ENCODE measurements at places on chromosomes 3 and 15. TPM values are rescaled to one million over a fixed set of nuclear protein-coding genes. Genes with fewer than 3 reads are reported as not detected.

LAMB2 gene
- 629 TPM for total RNA-seq

SLC12A1 gene
- not detected for total RNA-seq

CD276 gene
- total RNA-seq, result 29.6 TPM

LCMT2 gene
- total RNA-seq, result 10.9 TPM

HRH1 gene
- total RNA-seq, result 3.0 TPM

RARB gene
- 24.1 TPM for total RNA-seq

Measured in left cardiac atrium (tissue), 4 donors.